ENCODE measurements at places on chromosomes 2 and 18. TPM values are rescaled to one million over a fixed set of nuclear protein-coding genes. Genes with fewer than 3 reads are reported as not detected.

Gene POTEJ
- total RNA-seq: not detected

Gene EFHD1
- not detected for total RNA-seq

Gene ZNF519
- total RNA-seq: 5.5 TPM

Gene MC5R
- total RNA-seq: not detected

Gene NEU2
- total RNA-seq: not detected
